SJSA1 (cell line): ENCODE measurements at places on chromosomes 12 and 14.

DNA sequence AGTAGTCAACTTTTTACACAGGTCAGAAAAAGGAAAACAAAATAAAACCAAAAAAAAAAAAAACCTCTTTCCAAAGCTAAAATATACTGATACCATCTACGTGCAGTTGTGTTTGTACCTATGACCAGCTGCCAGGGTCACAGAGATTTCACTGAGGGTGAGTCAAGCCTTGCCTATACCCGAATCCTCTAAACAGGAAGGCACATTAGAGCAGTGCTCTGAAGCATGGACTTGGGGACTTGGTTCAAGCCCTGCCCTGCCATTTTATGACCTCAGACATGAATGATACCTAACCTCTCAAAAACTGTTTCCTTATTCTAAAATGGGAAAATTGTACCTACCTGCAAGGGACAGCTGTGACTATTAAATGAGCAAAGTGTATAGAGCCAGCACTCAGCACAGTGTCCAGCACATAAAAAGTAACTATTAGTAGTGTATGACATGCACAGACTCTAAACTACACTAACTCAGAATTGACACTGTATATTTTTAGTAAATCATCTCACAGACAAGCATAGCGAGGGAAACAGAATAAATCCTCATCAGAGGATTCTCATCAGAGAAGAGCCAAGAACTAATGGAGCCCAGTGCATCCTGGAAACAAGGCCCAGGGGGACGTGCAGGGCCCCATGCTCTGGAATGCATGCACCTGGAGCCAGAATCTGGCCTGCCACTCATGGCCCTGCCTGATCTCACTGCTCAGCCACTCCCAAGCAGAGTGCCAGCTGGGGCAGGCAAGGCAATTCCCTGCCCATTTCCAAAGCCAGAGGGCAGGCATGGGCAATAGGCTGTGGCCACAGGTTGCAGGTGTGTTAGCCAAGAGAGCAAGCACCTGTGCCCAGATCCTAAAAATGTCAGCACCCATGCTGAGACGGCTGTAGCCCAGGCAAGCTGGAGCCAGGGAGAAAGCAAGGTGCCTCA lies 57.0 kb downstream of the NT5DC3 start:
- no peak for DNase-seq

GRCh38 chr12:12837025-12837812 lies 24.1 kb downstream of the DDX47 start:
- DNase-seq, result peak; percentile 72

DNA sequence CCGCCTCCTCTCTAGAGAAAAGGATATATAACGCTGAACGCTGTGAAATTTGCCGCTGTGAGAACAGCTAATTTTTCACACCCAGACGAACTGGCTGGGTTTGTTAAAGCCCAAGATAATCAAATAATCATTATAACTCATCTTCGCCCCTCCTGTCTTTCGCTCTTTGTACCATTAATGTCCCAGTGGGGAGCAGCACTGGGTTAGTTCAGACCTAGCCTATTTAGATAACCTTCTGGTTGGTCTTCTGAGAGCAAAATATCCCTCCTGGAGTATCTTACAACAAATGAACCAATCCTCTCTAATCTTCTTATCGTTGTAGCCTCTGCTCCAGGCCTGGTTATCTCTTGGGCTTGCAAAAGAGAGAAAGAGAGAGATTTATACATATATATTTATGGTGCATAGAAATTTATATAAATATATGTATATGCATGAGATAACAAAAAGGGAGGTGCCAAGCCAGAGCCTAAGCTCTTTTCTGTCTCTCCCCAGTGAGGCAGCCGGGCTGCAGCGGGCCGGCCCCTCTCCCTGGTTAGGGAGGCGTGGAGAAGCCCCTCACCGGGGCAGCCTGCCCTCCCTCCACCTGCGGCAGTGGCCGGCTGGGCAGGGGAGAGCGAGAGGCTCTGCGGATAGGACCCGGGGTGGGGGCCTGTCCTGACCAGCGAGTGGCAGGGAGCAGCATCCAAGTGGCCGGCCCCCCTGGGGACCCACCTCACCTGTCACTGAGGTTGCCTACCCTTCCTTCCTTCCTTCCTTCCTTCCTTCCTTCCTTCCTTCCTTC lies 202.0 kb upstream of the LHX5 start:
- no peak for DNase-seq

GRCh38 chr12:22481547-22482104 lies 62.7 kb downstream of the C2CD5 start:
- DNase-seq, result no peak

DNA sequence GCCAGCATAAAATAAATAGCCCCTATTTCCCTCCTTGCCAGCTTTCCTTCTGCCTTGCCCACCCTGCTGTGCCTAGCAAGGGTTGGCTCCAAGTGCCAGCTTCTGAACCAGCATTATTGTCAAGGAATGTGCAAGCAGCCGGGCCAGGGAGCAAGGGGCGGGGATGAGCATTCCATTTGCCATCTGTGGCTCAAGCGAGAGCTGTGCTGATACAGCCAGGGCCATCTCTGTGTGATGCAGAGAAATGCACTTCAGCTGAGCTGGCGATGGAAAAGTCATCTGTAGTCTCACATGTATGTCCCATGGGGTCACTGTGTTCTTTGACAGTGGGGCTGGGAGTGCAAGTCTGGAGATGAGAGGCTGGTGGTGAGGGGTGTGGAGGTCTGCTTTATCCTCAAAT lies 137.3 kb downstream of the SUDS3 start:
- DNase-seq, result no peak

DNA sequence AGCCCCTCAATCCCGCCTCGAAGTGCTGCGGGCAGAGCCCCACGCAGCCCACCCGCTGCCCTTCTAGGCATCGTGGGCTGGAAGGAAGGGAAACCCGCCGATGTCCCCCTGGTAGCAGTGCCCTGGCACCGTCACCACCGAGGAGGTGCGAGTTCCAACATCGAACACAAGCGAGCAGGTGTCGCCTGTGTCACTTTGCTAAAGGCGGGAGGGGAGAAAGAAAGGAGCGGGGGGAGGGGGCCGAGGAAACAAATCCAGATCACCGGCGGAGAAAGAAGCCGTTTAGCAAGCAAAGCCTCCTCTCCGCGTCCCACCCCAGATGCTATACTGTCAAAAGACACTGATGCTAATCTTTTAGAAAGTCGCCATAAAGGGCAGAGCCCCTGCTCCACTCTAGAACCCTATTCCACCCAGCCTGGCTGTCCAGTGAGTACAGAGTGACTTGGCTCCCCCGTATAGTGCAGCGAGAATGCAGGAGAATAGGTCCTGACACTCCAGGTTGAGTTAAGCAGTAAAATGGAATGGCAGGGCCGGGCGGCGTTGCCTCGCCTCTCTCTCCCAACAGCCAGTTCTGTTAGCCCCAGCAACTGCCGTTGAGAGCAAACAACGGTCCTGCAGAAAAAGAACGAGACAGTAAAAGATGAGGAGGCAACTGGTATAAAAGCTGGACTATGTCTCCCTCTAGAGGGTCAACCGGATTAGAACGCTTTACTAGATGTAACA lies 67.9 kb upstream of the USP15 start:
- peak; percentile 57 for DNase-seq

- no peak for DNase-seq
Observed at GRCh38 chr12:64781280-64782190, 22.3 kb upstream of the GNS start.

DNA sequence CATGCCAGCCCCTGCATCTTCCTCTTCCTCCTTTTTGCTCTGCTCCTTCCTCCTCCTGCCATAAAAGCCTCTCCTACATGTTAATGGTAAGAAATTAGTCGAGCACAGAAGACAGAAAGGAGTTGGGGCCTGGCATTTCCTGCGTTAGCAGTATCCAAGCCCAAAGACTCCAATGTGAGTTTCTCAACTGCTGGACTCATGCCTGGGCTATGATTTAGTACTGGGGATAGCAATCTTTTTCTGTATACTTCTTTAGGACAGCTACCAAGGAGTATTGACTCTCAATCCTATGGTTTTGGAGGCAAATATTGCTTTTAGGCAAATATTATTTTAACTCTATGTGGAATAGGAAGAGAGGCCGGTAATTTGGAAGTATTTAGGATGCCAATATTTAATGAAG lies 18.0 kb upstream of the SLC38A4 start:
- DNase-seq, result no peak

- DNase-seq, result no peak
Observed at GRCh38 chr12:104930388-104931326, 27.4 kb downstream of the SLC41A2 start.

- DNase-seq, result no peak
Observed at GRCh38 chr12:40315375-40315774, 90.6 kb downstream of the LRRK2 start.

DNA sequence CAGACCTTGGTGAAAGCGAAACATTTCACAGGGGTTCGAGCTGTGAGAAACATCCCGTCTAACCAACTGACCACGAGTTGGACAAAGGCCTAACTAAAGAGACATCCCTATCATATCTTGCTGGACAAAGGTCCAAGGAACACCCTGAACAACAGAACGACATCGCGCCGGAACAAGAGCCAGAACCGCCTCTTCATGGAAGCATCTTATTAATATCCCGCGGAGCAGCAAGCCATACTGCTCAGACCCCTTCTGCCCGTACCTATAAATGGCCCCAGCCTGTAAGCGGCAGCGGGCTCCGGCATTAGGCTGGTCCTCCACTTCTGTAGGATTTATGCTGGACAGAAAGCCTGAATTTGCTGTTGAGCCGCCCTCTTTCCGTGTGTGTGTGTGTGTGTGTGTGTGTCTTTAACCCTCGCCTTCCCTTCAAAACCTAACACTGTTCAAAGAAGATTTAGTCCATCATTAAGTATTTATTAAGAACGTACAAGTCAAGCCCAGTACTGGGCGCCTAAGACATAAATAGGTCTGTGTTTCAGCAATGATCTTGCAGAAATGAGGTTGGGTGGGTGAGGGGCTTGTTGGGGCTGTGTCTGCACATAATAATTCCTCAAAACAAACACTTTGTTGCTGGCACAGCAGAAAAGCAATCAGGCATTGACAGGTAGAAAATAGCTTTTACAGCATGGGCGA lies 1.9 kb downstream of the SLC6A15 start:
- DNase-seq, result no peak

DNA sequence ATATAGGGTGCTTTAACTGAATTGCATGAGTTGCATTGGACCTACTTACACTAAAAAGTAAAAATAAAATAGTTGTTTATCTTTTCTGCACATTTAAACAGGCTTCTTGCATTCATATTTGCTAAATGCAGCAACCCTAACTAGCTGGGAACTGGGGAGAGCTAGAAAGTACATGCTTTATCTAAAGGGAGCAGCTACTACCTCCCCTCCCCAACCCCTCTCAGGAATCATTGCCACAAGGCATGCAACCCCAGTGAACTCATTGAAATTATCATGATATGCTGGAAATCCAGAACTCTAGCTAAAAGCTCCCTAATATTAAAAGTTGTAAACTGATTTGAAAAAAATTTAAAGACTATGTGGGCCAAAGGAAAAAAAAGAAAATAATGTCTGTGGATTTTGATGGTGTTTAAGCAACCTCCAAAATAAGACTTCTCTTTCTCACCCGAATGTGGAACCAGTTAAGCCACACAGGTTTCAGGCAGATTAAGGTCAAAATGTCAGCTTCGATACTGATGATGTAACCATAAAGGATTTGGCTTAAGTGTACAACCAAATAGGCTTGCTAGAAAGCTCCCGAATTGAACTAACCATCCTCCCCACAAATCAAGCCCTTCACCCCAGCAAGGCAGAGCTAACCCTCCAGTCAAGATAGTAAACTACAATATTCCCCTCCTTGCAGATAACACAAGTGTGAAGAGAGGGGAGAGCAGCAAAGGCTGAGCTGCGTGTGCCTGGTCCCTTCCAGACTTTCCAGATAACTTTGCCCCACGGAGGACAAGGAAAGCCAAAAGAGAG lies 13.8 kb upstream of the POC1B start:
- DNase-seq, result no peak

DNA sequence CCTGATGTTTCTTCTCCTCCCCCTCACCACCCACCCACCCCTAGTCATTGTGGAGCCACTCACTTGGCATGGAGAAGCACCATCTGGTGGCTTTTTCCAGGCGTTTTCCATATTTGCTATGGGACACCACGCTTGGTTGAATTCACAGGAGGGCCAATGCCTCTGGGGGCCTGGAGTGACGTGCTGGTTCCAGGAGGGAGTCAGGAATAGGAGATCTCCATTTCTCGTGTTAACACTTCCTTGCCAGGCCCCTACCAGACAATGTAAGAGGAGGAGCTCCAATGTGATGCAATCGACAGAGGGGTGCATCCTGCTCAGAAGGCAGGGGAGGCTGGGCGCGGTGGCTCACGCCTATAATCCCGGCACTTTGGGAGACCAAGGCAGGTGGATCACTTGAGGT lies 21.6 kb upstream of the TESC start:
- DNase-seq, result no peak
